Left ventricle myocardium superior (tissue), 1 donor: ENCODE measurements at places on chromosomes 16 and 17. TPM values are rescaled to one million over a fixed set of nuclear protein-coding genes. Genes with fewer than 3 reads are reported as not detected.

GRCh38 chr16:66508248-66508913 is 41.5 kb downstream of the TK2 start:
- no peak for DNase-seq

Gene PRR35
- total RNA-seq: not detected

DNA sequence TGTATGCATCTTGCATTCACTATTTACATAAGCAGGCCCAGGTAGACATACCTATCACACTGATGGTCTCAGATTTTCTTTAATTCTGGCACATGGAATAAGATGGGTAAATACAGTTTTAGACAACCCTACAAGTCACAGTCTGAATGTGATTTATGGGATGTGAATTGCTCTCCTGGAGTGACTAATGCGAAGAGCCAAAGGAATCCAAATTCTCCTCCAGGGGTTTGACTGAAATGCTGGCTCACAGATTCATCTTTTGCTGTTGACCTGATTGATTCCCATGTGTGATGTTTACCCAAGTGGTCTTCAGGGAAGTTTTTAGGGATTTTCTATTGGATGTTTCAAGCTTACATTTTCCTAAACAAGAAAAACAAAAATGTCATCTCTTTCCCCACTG is 277.9 kb upstream of the MON1B start:
- no peak for DNase-seq

DNA sequence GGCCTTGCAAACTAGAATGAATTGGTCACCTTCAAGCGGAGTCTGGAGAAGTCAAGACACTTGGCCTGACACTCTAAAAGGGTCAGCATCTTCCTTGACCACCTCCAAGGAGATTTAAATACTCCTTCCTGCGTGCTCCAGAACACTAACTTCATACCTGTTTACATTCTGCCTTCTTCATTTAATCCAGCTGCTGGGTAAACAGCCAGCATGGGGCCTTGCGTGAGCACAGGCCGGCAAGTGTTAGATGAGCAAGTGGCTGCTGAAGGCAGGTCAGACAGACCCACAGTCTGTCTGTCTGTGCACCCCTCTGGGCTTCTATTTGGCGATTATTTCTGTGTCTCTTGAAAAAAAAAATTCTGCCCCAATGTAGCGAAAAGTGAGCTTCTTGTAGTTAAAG is 153.8 kb downstream of the MSI2 start:
- no peak for DNase-seq

- DNase-seq: peak; percentile 97
These were observed at the start of gene CBX1 for GRCh38 chr17:48101012-48101720. Gene CBX1, minus strand, starts transcription at chr17:48101478. Its CDS starts 24,474 bp downstream, at chr17:48077004.

- peak; percentile 78 for DNase-seq
These were observed 12.1 kb downstream of the METRNL start for GRCh38 chr17:83091257-83092141.

Gene COL1A1
- total RNA-seq: 26.8 TPM

DNA sequence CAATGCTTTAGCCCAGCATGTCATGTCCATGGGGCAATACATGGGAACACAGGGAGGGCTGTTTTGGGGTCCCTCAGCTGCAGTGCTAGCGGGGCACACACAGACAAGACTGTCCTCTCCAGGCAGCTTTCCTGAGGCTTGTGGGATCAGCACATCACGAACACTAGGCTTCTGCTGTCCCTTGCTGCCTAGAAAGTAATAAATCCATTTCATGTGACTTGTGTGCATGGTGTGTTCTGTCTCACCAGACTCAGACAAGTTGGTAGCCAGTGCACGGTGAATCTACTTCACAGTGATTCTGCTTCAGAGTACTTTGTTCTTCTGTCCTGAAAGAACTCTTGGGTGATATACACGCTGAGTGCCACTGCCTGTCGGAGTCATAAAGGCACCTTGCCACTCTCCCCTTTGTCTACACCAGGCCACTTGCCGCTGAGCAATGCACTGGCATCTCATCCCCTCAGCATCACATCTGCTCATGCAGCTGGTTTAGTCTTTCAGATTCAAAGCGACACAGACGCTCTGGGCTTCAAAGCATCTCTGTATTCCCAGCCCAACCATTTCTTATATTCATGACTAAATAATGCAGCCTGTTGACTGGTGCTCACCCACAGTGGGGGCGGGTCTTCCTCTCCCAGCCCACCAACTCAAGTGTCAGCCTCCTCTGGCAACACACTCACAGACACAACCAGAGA is 95.2 kb upstream of the COX10 start:
- DNase-seq: no peak

Gene USP43
- 0.12 TPM for total RNA-seq

DNA sequence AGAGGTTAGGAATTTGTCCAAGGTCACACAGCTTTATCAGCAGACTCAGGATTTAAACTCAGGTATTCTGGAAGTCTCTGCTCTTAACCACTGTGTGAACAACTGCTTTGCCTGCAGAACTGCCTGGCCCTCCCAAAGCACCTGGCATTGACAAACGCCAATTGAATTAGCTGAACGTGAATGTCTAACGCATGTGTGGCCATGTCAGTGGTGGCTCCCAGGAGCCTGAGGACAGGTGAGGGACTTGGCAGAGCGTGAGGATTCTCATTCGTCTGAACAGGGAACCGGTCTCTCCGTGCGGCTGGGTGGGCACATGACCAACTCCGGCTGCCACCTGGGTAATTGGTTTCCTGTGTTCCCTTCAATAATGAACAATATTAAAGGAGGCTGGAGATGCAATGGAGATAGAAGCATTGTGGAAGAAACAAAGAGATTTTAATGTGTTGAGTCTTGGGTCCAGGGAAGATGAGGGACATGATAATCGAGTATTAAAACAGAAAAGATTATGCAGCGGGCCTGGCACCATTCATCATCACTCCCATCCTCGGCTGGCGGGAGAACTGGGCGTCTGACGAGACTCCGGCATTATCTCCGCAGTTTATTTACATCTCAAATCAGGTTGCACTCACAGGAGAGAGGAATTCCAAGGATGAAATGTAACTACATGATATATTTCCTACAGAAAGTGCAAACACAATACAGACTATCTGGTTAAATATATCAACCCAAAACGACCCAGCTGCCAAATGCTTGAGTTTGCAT is 113.5 kb downstream of the NPIPB5 start:
- no peak for DNase-seq

- no peak for DNase-seq
These were observed 7.6 kb downstream of the SCPEP1 start for GRCh38 chr17:56985371-56986162.

DNA sequence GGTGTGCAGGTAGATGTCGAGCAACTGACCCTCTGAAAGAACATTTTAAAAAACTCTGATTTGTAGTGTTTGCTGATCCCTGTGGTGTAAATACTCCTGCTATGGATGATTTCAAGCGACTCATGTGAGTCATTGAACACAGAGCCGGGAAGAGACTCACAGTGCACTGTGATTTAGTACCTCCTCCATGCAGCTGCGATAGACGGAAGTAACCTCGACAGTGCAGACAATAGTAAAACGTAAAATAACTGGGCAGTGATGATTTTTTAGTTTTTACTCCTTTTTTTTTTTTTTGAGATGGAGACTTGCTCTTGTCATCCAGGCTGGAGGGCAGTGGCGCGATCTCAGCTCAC is 8.7 kb downstream of the TBX21 start:
- no peak for DNase-seq

Gene KRT17
- total RNA-seq: not detected

DNA sequence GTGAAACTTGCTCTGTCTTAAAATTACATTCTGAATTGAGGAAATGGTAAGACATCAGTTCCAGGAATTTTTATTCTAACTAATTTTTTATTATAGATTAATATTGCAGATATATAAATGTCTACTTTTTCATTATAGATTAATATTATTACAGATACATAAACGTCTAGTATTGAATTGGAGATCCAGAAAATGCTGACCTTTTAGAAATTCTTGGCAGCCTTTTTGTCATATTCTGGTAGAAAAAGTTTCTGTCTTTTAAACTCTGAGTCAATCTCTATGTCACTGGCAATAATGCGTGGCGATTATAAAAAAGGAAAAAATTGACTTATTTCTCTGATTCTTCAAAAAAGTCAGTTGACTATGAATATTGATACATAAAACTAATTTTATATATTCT is 8.7 kb downstream of the ERCC4 start:
- no peak for DNase-seq

DNA sequence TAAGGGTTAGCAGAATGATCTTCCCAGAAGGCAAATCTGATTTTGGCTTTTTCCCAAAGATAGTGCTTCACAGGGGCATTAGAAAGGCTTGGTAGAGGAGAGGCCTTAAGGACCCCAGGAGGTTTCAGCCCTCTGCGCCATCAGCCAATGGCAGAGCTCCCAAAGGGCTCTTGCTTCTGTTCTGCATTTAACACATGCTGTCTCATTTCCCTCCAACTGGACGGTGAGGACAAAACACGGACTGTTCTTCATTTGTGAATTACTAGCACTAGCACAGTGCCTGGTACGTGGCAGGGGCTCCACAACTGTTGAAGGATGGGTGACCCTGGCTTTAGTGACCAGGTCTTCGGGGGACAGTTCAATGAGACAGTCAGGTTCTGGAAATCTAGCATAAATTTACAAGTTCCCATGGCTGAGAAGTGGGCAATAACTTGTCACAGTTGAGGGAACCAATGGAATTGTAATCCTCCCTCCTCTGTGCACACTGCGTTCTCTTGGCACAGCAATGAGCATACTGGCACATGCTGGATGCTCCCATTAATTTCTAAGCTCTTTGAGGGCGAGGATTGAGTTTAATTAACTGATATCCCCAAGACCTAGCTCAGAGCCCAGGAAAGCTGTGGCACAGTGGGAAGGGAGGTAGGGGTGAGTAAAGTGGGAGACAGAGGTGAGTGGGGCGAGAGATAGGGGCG is 45.4 kb downstream of the COG7 start:
- no peak for DNase-seq

DNA sequence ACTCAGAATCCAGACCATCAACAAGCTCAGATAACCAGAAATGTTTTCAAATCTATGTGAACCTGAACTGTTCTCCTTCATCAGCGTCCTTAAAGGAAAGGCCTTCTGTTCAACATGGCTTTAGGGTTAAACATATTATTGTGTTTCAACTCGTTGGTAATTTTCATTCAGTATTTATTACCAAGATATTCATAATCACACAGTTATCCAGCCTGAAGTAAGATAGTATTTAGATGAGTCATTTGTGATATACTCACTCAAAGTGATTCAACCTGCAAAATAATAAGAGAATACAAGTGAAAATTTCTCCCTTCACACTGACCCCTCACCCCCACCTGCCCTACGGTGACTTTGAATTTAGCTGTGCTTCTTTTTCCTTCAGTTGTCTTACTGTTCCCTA is 3.0 kb downstream of the CYLD start:
- DNase-seq: no peak

- DNase-seq: no peak
These were observed 662 bp downstream of the COTL1 start for GRCh38 chr16:84617041-84617790.

- DNase-seq: no peak
These were observed 14.4 kb downstream of the GUCY2D start for GRCh38 chr17:8016632-8017424.

DNA sequence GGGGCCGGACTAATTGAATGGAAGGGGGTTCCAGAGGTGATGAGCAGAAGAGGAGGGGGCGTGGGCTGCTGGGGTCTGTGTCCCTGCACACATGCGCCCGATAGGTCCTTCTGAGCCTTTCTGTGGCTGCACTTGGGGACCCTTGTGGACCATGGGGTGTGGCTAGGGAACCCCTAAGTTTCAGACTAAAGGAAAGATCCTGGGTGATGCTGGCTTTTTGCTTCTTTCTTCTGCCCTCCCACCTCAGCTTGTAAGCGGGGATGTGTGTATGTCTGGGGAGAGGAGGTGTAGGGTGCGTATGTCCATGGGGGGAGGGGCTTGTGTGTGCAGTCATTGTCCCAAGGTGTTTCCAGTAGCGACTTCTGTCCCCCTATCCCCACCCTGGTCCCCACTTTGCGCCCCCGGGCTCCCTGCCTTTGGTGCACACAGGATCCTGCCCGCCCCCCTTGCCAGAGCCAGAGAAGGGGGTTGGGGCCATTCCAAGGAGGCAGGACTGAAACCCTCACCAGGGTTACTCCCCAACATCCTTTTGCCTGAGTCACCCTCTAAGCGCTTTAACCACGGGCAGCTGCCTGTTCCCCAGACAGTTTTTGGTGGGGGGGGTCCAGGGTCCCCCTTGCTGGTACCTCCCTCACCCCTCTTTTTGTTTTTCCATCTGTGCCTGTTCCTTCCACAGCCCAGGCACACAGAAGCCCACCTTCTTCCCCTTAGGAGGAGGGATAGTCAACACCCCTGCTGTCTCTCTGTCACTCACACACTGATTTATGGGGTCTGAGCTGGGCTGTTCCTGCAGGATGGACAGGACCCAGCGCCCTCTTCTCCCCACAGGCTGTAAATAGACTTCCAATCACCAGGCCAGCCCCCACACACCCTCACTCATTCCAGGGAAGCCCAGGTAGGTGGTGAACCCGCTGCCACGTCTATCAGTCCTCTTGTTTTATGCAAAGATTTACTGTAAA is 83.2 kb downstream of the ARHGAP23 start:
- no peak for DNase-seq

GRCh38 chr16:84286578-84287240 is 8.0 kb upstream of the WFDC1 start:
- peak; percentile 82 for DNase-seq

Gene PDILT
- total RNA-seq: not detected

Gene SMIM5
- 15.8 TPM for total RNA-seq

Gene ABCA3
- total RNA-seq: 7.7 TPM
